ENCODE measurements at places on chromosomes 4 and X.

DNA sequence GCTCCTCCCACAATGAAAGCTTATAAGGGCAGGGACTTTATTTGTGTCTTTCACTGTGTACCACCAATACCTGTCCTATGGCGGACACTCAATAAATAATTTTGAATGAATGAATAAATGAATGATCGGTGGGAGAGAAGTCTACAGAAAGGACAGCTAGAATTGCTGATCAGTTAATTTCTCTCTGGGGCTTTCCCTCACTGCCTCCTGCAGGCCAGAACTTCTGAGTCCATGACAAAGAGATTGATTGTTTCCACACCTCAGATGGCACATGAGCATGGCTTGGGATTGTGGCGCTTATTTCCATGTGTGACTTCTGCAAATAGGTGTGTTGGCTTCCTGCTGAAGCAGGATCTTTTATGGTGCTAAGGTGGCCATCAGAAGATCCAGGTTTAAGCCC lies 6.3 kb downstream of the FAM47E start:
- no peak for DNase-seq

- DNase-seq = no peak
These were observed 169.1 kb downstream of the GUCY2F start for GRCh38 chrX:109312757-109313156.

DNA sequence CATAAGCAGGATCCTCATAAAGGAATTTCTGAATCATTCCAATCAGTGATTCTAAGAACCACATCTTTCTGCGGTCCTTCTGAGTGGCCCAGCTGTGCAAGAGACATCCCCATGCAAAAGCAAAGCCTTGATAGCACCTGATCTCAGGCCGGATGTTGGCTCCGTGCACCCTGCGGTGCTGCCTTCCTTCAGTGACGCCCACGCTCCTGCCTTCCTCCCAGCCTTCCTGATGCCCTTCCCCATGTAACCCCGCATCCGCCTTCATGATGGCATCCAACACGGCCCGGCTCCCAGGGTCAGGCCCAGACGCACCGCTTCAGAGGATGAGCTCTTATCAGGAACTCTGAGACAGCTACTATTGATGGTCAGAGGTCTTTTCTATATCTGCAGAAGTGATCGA lies 20.4 kb upstream of the CYP4V2 start:
- DNase-seq = no peak

DNA sequence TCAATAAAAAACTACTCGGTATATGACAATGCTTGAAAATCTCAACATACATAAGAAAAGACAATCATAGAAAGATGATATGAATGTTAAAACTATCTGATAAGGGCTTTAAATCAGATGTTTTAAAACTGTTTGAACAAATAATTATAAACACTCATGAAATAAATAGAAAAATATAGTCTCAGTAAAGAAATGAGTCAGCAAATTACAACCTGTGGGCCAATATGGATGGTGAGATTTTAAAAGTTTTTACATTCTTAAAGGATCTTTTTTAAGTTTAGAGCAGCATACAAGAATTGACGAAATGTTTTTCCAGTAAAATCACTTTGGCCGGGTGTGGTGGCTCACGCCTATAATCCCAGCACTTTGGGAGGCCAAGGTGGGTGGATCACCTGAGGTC lies 83.1 kb downstream of the TEX11 start:
- no peak for DNase-seq

- DNase-seq = no peak
These were observed 33.5 kb upstream of the DCX start for GRCh38 chrX:111445485-111445884.

All from activated T-helper 1 cell treated with Interleukin-2 at 50 U/mL for 16 hours (primary cell).